NCI-H1417 treated with DMSO at 0.1 percent for 48 hours (cell line): ENCODE measurements at places on chromosomes 12 and 14.
A peak's percentile ranks its signal among the peaks of the same experiment; 100 is the strongest.

GRCh38 chr12:31897781-31898503 lies 61.3 kb upstream of the RESF1 start:
- DNase-seq, result no peak

GRCh38 chr12:87828382-87828973 lies 200.7 kb downstream of the C12orf50 start:
- peak; percentile 52 for DNase-seq

GRCh38 chr12:124867401-124867930 lies 3.8 kb upstream of the SCARB1 start:
- DNase-seq, result no peak

- no peak for DNase-seq
Observed at GRCh38 chr12:15196221-15196620, 25.0 kb downstream of the RERG start.

DNA sequence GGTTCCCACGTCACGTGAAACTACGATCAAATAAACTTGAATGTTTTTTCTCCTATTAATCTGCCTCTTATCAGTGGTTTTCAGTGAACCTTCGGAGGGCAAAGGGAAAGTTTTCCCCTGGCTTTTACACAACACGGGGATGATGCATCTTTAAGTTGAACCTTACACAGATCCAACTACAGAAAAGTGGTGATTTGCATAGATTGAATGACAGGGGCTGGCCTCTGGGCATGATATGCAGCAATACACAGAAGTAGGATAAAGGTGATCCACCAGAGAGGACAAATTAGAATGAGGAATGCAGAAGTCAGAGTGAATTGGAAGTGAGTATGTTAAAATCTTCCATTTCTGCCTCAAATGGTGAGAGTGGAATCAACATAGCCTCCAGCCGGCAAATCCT lies 11.6 kb downstream of the GSG1 start:
- DNase-seq, result no peak

DNA sequence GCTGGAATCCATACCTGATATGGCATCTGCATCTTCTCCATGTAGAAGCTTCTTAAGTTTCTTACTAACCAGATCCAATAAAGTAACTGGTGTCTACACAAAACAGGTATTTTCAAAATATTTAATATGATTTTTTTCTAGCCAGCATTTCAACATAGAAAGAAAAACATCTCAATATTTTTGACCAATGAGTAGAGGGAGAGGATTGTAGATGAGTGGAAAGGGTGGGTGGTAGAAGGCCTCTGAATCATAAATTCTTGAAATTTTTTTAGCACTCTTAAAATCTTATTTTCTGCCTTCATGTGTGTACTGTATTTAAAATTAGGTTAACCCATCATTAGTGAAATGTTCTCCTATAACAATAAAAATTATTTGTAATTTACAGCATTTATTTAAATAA lies 18.0 kb downstream of the DEPDC4 start:
- DNase-seq, result no peak

DNA sequence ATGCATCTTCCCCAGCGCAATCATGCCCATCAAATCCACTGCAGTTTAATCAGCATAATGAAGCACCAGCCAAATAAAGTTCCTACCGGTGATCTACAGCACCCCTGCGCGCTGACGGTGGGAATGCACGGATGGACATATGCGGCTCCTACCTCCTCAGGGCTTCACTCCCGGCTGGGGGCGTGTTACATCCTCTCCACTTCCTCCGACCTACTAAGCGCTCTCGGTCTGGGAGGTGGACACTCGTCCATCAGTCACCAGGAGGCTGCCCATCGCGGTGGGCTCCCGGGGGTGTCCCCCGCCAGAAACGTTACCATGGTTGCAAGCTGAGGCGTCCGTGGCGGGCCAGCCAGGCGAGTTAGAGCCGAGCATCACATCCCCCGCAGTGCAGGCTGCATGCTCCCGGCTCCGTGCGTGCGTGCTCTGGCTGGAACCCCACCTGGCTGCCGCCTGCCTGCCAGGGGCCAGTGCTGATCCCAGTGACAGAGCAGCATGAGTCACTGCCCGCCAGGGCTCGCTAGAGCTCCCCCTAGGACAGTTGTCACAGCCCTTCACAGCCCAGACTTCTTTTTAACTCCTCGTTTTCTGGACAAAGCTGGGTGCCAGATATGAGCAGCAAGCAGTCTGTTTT lies 73.0 kb downstream of the CIT start:
- DNase-seq, result no peak

- DNase-seq, result no peak
Observed at GRCh38 chr12:106341086-106341877, 16.3 kb upstream of the POLR3B start.

DNA sequence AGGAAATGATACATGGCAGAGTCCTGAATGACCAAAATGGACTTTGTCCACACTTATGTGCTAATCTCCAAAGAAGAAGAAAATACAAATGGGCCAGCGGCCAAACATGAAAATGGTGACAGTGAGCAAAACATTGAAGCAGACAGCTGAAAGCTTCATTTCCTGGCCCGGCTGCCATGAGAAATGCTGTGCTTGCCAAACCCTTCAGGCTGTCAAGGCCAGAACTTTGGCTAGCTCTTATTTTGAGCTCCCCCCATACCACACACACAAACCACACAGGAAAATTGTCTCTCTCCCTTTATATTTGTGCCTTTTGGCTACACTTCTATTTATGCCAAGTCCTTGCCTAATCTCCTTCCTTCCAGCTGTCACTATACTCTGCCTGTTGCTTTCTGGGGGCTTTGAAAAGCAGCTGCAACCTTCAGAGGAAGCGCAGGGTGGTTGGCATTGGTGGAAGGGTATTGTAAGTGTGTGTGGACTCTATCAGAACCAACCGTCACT lies 323.8 kb downstream of the RAD51B start:
- DNase-seq, result no peak

GRCh38 chr14:100965296-100965695 lies 61.8 kb upstream of the RTL1 start:
- no peak for DNase-seq

DNA sequence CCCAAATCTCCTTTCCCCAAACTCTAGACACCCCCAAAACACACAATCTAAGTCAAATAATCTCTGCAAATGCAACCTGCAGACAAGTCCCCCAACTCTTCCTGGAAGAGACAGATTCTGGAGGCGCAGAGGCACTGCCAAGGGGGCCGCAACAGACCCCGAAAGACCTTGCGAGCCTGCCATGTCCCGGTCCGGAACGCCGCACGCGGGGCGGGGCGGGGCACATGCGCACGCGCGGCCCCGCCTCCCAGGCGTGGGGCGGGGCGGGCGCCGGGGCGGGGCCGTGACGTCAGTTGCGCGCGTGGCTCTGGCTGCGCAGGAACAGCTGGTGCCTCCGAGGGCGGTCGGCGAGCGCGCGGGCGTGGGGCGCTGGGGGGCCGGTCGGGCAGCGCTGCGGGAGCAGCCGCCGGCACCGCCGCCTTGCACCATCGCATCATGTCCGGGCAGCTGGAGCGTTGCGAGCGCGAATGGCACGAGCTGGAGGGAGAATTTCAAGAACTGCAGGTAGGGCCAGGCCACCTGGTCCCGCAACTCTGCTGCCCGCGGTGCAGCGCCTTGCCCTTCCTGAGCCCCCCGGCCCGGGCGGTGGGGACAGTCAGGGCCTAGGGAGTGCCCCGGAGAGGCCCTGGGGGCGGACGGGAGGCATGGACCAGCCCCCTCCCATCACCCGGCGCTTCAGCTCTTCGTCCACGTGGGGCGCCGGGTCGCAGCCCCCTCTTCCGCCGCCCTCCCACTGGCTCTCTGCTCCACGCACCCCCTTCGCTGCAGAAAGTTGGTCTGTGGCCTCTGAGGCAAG lies at the start of gene TMEM120B:
TMEM120B (plus strand) TSS at position 292 of the 796 bp plus-strand sequence; CDS start at position 436, 144 bp downstream.
- DNase-seq, result no peak

GRCh38 chr14:74483321-74483720 lies 9.8 kb downstream of the NPC2 start:
- no peak for DNase-seq

DNA sequence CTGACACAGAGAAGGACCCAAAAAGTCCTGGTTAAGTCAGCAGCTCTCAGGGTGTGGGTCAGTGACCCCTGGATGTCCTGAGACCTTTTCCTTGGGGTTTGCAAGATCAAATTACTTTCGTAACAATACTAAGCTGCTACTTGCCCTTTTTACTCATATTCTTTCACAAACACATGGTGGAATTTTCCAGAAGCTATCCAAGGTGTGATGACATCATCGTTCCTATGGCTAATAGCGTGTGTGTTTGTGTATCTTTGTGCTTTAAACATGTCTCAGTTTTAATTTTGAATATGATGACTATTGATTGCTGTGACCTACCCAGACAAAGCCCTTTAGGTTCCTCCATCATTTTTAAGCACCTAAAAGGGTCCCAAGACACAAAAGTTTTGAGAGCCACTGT lies 176.2 kb downstream of the PHETA1 start:
- no peak for DNase-seq

- peak; percentile 9 for DNase-seq
Observed at GRCh38 chr12:53543539-53543938, 36.3 kb upstream of the NPFF start.

GRCh38 chr14:103556946-103557758 lies 5.3 kb downstream of the BAG5 start:
- no peak for DNase-seq

DNA sequence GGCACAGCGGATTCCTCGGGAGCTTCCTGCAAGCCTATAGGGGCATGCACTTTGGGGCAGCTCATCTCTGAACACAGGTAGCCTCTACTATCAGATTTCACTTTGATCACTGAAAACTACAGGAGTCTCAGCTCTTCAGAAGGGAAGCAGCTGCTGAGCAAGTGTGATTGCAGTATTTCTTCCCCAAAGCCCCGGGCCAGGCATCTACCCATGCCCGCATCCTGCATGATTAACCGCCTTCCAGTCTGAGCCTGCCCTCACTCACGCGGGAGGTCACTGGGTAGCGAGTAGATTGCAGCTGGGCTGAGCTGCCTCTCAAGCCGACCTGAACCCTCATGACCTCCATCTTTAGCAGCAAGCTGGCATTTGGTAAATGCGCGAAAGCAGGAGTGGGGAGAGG lies 334.7 kb downstream of the DPF3 start:
- DNase-seq, result no peak

DNA sequence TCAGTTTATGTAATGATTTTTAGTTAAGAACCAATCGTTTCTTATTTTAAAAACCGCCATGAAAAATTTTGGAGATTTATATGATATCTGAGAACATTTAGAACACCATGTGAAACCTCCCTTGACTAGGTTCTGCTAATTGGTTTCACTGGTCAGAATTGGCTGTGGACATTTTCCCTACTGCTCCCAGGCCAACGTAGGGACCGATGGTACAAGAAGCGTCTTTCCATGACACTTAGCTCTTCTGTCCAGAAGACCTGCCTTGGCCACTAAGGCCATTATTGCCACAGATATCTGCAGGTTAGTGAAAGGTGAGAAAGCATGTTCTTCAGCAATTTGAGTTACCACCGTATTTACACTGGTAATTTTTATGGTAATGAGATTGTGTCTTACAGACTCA lies 424.0 kb downstream of the TMEM117 start:
- DNase-seq, result no peak

- DNase-seq, result no peak
Observed at GRCh38 chr12:2633825-2634200, 161.0 kb upstream of the FKBP4 start.

- DNase-seq, result no peak
Observed at GRCh38 chr12:94109160-94109559, 39.2 kb upstream of the PLXNC1 start.

- peak; percentile 28 for DNase-seq
Observed at GRCh38 chr12:130335517-130336392, 1.9 kb upstream of the PIWIL1 start.

DNA sequence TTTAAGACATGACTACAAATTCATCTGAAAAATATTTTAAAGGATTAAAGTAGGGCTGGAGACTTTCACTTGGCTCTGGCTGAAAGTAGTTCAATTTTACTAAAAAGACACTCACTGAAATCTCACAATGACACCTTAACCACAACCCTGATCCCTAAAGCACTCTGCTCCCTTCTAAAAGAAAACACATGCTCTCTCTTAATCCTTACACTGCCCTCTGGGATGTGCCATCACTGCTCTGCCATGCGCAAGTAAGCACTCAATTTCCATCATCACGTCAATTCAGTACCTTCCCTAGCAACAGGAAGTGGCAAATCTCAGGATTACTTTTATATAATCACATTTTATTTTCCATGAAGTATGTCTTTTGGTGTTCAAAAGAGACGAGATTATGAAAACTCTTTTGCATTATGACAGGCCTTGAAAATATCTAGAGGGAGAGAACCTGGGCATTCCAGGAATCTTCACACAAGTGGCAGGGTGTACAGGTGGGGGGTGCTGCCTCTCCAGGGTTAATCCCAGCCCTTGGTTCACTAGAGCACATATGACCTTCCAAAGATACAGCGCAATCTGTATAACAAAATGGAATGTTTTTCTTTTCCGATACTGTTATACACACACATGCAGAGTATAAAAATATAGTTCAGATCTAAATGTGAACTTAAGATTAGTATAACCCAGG lies 7.3 kb downstream of the ATG14 start:
- no peak for DNase-seq

GRCh38 chr14:91410771-91411536 lies 6.7 kb downstream of the CCDC88C start:
- no peak for DNase-seq

DNA sequence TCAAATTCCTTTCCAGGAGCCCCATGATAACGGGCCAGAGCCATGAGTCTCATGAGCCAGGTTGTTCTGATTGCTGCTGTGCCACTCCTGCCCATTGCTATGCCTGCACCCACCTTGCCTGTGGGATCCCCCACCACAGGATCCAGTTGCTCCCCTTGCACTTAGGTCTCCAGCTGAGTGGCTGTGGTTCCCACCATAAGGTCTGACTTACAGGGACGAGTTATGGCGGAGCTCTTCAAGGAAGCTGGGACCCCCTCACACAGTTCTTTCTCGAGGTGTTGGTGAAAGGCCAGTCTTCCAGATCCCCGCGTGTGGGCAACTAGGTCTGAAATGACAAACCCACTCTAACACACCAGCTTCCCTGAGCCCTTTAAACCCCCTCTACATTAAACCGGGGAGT lies 111.9 kb upstream of the C14orf180 start:
- no peak for DNase-seq

- DNase-seq, result no peak
Observed at GRCh38 chr12:12499909-12500604, 62.6 kb downstream of the DUSP16 start.

DNA sequence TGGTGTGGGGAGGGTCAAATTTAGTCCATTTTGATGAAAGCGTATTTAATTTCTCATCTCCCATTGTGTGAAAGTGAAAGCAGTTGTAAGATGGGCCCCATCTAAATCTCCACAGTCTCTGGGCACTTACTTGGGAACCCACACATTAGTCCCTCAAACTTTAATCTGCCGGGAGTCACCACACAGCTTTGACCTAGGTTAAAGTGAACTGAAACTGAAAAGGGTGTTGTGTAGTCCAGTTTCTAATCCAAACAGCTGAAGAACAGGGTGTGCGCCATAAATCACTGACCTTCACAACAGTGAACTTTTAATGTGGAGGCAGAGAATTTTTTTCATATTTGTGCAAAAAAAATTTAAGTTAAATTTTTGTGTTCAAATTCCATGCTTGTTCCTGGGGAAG lies 48.4 kb upstream of the PTPRO start:
- DNase-seq, result no peak

DNA sequence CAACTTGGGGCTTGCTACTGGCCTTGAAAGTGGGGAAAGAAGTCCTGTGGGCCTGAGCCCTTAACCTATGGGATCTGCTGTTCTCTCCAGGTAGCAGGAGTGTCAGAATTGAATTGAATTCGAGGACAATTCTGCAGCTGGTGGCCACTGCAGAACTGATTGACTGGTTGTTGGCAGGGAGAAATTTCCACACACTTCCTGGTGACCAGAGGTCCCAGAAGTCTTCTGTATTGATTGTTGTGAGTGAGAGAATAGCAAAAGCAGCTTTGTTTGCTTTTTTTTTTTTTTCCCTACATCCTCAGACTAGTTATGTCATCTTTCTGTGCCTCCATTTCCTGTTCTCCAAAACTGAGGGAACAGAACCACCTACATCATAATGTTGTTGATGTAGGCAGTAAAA lies 64.1 kb downstream of the PRICKLE1 start:
- no peak for DNase-seq
